ENCODE measurements at places on chromosomes 5 and 9.

DNA sequence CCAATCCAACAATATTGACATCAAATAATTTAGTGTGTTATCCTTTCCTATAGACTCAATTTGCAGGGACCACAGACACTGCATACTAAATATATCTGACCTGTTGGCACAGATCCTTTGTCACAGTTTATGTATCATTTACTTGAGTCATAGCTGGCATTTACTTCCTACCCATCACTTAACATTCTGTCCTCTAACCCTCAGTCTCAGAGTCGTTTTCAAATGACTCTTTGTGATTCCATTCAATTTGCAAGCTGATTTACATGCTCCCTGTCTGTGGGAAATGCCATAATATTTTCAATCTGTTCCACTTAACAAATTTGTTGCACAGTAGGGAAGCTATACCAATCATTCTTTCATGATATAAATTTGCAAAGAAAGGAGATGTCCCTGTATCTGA lies 265.7 kb upstream of the EDIL3 start:
- DNase-seq, result no peak

DNA sequence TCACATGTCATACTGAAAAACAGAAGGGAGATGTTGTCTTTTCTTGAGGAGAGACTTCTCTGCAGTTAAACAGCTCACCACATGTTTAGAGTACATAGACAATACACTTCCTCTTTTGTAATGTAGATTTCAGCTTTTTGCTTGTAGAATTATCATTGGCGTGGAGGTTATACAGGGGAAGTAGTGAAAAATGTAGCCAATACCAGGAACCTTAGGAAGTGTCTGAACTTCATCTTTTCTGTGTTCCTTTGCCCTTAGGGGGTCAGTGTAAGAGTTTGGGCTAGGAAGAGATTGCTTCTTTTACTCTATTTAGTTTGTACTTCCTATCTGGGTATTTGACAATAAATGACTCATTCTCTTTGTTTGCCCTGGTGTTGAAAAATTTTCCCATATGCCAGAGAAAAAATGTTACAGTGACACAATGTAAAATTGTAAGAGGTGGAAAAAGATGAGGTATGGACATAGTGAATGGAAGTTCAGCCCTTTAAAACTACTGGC lies 21.0 kb upstream of the CDKN2B start:
- no peak for DNase-seq

- DNase-seq, result no peak
These were observed 56.9 kb upstream of the PIP5K1B start for GRCh38 chr9:68648164-68648563.

DNA sequence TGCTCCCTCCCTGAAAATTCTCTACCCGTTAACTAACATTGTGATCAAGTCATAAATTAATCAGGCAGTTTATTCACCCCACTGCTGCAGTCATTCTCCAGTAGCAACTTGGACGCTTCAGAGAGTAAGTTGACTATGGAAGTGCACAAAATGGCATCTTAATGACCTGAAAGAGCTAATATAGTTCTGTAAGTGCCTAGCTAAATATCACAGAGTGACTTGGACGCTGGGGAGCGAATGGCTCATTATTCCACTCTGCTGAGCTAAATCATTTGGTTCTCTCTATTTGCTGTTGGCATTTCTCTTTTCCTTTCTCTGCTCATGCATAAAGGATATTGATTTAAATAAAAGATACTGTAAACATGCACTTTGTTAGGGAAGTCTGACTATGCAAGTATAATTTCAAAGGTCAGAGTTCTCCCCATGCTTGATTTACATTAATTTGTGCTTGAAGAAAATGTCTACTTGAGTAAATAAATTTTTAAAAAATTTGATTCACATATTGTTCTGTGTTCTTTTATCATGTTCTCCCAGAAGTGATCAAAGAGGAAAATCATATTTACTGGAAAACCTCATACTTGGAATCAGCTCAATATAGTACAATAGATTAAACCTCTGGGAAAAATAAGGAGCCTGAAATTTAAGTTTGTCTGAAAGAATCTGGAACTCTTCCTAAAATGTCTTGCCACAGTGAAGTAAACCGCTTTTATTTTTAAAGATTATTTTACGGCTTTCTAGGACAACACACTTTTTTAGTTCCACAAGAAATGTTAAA lies 169.5 kb upstream of the HAPLN1 start:
- DNase-seq, result no peak

DNA sequence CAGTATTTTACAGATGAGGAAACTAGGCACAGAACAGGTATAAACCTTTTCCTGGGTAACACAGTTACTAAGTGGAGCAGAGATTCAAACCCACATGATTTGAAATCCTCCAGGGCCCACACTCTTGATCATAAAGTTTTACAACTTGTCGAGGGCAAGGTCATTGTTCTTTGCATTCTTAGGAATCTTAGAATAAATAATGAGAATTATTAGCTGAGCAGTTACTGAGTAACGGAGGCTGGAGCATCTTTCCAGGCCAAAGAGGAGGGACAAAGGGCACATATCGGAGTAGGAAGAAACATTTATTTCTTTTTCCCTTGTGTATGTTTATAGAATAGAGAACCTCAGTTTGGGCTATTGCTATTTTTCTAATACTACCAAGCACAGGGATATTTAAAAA lies 27.1 kb upstream of the F2R start:
- DNase-seq, result no peak
